ENCODE measurements at places on chromosomes 13 and 19.
A peak's percentile ranks its signal among the peaks of the same experiment; 100 is the strongest.

DNA sequence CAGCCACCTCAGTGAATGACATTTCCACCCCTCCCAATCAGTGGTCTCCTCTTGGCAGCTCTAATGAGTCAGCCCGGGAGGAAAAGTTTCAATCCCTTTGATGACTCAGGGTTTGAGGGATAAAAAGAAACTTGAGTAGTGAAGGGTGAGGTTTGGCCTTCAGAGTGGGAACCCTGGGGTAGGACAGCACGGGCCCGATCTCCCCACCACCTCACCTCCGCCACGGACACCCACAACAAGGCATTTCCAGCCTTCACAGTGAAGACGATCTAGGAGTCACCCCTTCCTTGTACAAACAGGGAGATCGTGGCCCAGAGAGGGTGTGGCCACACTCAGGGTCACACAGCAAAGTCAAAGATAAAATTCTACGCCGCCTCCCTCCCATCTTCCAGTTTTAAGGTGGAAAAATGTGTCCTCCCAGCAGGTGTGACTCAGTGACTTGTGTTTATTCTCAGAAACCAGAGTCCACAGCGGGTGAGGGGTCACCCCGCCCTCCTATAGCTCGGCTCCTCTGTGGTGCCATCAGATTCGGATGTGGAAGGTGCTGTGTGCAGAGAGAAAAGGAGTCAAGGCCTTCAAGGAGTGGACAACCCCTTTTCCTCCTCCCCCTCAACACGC, 12.3 kb downstream of the CIB3 start:
- DNase-seq, result no peak

GRCh38 chr13:28622286-28622685, 36.6 kb upstream of the POMP start:
- peak; percentile 38 for DNase-seq

DNA sequence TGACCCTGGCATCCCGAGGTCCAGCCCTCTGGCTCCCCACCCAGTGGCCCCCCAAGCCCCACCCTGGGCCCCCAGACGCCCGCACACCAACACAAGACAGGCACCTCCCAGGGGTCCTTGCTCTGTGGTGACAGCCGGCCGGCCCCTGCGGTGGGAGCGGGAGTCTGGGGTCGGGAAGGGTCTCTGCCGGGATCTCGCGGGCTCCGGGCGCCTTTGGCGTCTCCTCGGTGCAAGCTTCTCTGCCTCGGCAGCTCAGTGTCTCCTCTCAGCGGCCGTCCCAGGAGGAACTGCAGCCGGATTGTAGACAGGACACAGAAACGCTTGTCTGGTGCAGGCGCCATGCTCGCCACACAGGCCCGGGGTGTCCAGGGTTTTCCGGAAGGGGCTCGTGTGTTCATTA, 43.7 kb downstream of the TMEM255B start:
- no peak for DNase-seq

DNA sequence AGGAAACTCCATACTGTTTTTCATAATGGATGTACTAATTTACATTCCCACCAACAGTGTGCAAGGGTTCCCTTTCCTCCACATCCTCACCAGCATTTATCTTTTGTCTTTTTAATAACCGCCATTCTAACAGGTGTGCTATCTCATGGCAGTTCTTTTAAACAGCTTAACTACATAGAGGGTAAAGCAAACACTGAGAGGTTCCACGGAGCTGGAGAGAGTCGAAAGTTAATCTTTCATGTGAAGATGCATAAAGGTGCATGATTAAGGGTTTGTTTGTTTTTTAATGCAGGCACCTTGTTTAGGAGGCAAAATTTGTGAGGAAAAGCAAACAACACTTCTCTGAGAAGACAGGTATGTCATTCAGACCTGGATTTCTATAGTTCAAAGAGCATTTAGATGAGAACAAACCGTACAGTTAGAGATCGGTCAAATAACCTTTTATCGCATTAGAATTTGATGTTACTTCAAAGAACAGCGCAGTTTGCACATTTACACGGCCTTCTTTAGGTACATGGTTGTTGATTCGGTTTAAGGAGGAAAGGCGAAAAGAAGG, 193.9 kb downstream of the RBM26 start:
- no peak for DNase-seq

- DNase-seq, result no peak
Measured at GRCh38 chr19:36972571-36972970, 56.4 kb downstream of the ZNF568 start.

DNA sequence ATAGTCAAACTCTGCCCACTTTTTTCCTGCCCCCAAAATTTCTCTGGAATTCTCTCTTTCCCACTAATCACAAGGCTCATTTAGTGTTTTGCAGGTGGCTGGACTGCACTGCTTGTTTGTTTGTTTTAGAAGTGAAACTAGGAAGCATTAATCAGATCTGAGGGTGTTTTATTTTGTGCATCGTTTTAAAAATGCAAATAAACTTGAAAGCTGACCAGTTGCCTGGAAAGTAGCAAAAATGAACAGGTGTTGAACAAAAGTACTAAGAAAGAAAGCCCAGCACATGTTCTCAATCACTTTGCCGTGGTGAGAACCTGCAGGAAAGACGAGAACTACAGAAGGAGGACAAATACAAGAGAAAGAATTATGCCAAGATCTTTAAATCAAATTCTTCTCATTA, 365.5 kb downstream of the PCDH9 start:
- DNase-seq, result no peak

- no peak for DNase-seq
Measured at GRCh38 chr13:98528663-98529064, 48.2 kb downstream of the STK24 start.

DNA sequence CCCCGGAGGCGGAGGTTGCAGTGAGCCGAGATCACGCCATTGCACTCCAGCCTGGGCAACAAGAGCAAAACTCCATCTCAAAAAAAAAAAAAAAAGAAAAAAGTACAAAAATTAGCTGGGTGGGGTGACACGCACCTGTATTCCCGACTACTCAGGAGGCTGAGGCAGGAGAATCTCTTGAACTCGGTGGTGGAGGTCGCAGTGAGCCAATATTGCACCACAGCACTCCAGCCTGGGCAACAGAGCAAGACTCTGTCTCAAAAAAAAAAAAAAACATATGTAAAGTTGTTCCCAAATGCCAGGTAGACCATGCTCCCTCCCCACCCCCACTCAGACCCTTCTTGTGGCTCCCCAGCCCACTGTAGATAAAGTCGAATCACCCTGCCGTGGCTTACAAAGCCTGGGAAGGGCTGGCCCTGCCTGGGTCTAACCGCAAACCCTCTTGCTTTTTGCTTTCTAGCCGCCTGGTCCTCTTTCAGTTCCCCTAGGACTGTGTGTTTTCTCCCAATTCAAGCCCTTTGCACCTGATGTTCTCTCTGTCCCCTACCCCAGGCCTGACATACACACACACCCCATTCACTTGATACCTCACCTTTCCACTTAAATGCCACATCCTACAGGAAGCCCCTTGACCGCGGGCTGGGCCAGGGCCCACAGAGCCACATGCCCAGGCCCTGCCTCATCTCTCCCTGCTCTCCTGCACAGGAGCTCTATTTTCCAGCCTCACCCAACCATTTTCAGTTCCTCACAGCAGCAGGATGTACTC, 34.4 kb downstream of the MAP4K1 start:
- no peak for DNase-seq

DNA sequence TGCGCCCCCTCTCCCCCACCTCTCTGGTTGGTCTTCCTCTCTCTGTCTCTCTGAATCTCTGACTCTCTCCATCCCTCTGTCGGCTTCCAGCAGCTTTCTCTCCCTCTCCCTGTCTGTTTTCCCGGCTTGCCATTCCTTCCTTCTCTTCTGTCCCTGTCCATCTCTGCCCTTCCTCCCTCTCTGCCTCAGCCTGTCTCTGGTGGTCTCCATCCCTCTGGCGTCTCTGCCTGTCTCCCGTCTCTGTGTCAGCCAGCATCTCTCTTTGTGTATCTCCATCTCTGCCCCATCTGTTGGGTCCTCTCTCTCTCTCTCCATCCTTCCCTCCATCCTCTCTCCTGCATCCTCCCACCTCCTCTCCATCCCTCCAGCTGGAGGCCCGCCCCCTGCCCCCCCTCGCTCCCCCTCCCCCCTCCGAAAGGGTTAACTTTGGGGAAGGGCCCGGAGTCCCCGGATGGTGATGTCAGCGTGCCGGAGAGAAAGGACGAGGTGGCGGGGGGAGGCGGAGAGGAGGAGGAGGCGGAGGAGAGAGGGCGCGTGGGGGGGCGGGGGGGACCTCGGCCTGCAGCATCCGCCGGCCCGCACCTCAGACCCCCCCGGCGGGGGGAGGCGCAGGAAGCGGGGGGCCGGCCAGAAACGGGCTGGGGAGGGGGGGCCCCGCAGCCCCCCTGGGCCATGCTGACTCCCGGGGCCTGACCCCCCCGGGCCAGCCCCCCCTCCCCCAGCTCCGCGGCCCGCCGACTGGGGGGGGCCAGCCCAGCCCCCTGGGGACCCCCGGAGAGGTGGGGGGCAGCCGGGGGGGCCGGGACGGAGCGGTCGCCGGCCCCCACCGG, at the start of gene BRSK1:
Gene BRSK1 (plus strand): TSS at position 450 of the 830 bp plus-strand sequence. CDS start 446 bp downstream, outside the sequence.
- peak; percentile 60 for DNase-seq

DNA sequence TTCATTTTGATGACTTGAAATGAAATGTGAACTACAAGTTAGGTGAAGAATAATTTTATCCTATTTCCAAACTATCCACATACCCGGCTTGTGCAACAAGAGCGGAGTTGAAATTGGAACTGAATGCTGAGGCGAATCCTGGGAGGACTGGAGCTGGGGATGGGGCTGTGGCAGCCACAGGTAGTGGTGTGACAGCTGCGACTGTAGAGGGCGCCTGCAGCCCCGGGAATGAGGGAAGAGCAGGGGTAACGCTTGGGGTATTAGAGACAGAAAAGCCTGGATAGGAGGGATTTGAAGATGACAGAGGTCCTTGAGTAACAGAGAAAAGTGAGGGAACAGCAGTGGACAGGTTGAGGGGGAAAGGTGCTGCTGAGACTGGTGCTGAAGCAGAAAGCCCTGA, 22.0 kb upstream of the STOML3 start:
- DNase-seq, result no peak

DNA sequence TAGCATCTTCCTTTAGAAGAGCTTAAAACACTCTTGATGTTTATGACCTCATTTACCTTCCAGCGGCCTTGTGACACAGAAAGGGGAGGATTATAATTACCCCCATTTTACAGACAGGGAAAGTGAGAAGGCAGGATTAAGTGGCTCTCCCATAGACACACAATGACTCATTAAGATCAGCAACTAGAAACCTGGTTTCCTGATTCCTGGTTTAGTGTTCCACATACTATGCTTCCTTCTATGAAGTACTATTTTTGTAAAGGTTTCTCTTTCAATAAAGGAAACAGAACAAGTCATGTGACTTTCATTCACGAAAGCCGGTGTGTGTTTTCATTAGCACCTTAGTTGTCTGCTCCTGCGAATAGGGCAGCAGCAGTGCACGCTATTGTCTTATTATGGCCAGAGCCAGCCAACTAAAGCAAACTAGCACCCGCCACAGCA, 8.3 kb downstream of the IRS2 start:
- DNase-seq, result no peak

- DNase-seq, result no peak
Measured at GRCh38 chr13:62193919-62194318, 778.3 kb upstream of the PCDH20 start.

GRCh38 chr13:48251611-48252081, 18.6 kb downstream of the ITM2B start:
- DNase-seq, result no peak

GRCh38 chr13:98466634-98467236, 110.2 kb downstream of the STK24 start:
- no peak for DNase-seq

GRCh38 chr19:21023901-21024300, 3.4 kb downstream of the ZNF430 start:
- no peak for DNase-seq

GRCh38 chr19:4061683-4062418, 4.8 kb downstream of the ZBTB7A start:
- no peak for DNase-seq

DNA sequence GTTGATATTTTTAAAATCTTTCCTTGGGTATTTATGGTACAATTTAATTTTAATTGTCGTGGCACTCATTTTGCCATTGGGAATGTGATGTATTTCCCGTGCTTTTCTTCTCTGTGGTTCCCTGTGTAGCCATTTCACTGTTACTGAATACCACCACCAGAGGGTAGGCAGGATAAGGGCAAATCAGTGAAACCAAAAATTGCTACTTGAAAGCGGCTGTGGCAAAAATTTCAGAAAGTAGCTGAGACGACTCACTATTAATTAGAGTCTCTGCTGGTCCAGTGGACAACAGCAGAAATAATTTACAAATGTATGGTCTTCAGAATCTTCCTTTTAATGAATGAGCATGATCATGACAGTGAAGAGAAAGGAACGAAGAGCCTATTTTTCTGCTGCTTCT, 34.4 kb upstream of the MIR17HG start:
- DNase-seq, result no peak

GRCh38 chr13:104086210-104086609, 1020.0 kb upstream of the SLC10A2 start:
- no peak for DNase-seq

- DNase-seq, result no peak
Measured at GRCh38 chr13:40786568-40786996, 2.8 kb upstream of the SLC25A15 start.

- DNase-seq, result peak; percentile 97
Measured at GRCh38 chr19:3970808-3971598, at the start of gene DAPK3. DAPK3 (minus strand) TSS chr19:3971099; CDS start chr19:3969735, 1,364 bp downstream.

DNA sequence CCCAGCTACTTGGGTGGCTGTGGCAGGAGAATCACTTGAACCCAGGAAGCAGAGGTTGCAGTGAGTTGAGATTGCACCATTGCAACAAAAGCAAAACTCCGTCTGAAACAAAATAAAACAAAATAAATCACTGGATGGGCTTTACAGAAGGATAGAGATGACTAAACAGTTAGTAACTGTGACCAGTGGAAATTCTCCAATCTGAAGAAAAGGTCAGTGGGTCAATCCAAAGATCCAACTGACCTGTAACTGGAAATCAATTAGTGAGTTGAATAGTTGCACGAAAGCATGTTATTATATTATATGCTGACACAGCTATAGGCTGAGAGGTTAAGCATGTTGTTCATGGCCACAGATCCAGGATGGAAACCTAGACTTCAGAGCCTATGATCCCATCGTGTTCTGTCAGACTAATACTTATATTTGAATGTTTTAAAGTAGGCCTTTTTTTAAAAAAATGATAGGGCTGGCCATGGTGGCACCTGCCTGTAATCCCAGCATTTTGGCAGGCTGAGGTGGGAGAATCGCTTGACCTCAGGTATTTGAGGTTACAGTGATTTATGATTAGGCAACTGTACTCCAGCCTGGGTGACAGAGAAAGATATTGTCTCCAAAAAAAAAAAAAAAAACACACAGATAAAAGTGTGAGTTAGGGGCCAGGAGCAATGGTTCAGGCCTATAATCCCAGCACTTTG, 1.4 kb downstream of the ECH1 start:
- no peak for DNase-seq

- DNase-seq, result no peak
Measured at GRCh38 chr13:110400786-110401533, 93.9 kb downstream of the COL4A2 start.

All from left ventricle myocardium inferior (tissue), 1 donor.